ENCODE measurements at places on chromosomes 3 and 15.
A peak's percentile ranks its signal among the peaks of the same experiment; 100 is the strongest.

DNA sequence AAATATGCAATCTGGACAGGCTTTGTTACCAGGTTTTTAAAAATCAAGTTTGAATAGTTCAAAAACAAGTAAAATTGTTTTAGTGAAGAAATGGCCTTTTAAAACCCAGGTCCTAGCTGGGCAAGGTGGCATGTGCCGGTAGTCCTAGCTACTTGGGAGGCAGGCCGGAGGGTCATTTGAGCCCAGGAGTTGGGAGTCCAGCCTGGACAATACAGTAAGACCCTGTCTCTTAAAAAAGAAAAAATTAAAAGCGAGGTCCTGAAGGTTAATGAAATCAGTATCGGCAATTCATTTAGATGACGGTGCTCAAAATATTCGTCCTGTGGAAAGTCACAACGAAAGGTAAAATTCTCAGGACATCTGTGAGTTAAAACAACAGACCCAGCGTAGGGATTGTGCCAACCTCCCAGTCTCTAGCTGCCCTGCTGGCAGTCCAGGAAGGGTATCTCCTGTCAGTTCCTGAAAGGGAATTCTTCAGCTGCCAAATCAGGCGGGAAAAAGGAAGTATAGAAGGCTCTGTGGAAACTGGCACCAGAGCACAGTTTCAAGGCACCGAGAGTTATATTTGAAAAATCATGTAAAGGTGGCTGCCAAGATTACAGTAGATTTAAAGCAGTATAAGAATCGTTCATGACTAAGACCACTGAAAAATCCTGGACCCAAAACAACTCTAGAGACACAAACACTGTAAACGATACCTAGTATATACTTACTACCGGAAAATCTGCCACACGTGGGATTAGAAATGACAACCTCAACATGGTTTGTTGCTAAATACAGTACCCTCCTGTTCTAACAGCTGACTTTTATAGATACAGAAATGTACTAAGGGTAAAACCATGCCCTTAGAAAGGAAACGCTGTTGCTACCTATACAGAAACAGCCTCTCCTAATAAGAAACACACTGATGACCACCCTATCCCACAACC is 1.2 kb upstream of the ABHD17C start:
- H3K4me3 ChIP-seq = peak overlapping the region; percentile 72
- H3K36me3 ChIP-seq = no peaks in the 10 kb centered on the region
- H3K27me3 ChIP-seq = no peaks in the 10 kb centered on the region
- DNase-seq = peak; percentile 55

- DNase-seq = no peak
- H3K27ac ChIP-seq = no peak overlapping the region
- no peaks in the 10 kb centered on the region for H3K4me1 ChIP-seq
Observed at GRCh38 chr3:116238846-116239565, 206.3 kb downstream of the LSAMP start.

- H3K4me3 ChIP-seq = peak overlapping the region; percentile 72
- DNase-seq = peak; percentile 50
- H3K27me3 ChIP-seq = no peaks in the 10 kb centered on the region
- H3K27ac ChIP-seq = no peak overlapping the region
Observed at GRCh38 chr15:40108061-40108854, 421 bp downstream of the BMF start.

GRCh38 chr15:36608180-36608579 is 28.8 kb downstream of the CDIN1 start:
- no peak for DNase-seq
- no peaks in the 10 kb centered on the region for H3K36me3 ChIP-seq
- H3K27ac ChIP-seq = no peak overlapping the region

- peak; percentile 59 for DNase-seq
- peaks cover 33% of the 10 kb centered on the region for H3K4me1 ChIP-seq
- no peaks in the 10 kb centered on the region for H3K36me3 ChIP-seq
- H3K4me3 ChIP-seq = no peak overlapping the region
- no peak overlapping the region for H3K27ac ChIP-seq
Observed at GRCh38 chr15:81296673-81297072, 27.3 kb downstream of the STARD5 start.

DNA sequence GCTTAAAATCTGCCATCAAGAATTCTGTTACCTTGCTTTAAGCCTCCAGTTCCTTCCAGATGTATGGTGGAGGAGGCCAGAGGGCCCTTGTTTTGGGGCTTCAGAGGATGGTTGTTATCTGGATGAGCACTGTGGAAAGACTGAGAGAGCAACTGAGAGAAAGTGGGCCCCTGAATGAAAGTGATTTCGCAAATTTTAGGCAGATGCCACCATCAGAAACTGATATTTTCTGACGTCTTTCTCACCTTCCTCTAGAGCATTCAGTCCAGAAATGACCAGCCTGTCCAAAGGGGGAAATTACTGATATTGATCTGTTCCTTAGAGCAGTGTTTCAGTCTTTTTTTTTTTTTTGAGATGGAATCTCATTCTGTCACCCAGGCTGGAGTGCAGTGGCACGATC is 13.4 kb downstream of the B3GNT5 start:
- H3K27ac ChIP-seq = no peak overlapping the region
- H3K36me3 ChIP-seq = no peaks in the 10 kb centered on the region
- no peak for DNase-seq
- H3K27me3 ChIP-seq = no peaks in the 10 kb centered on the region
- peaks cover 31% of the 10 kb centered on the region for H3K4me1 ChIP-seq

DNA sequence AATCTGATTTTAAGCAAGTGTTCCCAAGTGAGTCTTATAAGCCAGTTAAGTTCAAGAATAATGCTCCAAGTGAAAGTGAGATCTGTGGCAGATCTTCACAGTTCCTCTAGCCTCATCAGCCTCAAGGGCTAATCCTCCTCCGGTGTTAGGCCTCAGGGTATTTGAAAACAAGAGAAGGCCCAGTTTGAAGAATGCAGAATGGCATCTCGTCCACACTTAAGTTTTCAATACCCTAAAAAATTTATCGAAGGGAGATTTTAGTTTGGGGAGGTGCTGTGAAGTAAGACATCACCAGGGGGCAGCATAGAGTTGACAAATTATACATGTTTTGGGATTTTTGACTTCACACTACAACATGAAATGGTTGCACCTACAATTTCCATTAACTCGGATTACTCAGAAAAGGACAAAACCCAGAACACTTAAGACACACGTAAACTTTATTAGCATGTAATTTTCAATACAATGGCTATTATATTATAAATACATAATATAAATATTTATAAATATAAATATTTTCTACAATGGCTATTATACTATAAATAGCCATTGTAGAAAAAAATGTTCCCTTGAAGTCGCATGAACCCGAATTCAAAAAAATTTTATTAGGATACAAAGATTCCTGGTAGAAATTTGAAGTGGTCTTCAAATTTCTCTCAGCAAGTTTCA is 2.3 kb upstream of the TMEM266 start:
- no peak overlapping the region for H3K4me3 ChIP-seq
- peaks cover 10% of the 10 kb centered on the region for H3K4me1 ChIP-seq
- no peaks in the 10 kb centered on the region for H3K27me3 ChIP-seq

DNA sequence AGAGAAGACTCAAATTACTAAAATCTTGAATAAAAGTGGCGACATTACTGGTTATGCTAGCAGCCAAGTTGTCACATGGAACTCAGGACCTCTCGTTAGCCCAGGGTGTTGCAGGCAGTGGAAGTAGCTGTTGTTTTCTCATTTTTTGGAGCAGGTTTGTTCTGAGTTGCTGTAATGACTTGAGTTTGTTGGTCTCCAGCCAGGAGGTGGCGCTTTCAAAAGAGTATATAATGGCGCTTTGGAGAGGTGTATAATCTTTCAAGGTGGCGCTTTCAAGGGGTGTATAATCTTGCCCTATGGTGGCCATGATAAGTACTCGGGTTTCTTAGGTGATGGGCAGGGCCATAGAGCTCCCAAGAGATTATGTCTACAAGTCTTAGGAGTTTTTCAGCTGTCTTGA is 632.7 kb downstream of the NTRK3 start:
- H3K4me1 ChIP-seq = no peaks in the 10 kb centered on the region
- H3K36me3 ChIP-seq = no peaks in the 10 kb centered on the region
- H3K27ac ChIP-seq = no peak overlapping the region
- H3K27me3 ChIP-seq = no peaks in the 10 kb centered on the region
- H3K4me3 ChIP-seq = no peak overlapping the region

DNA sequence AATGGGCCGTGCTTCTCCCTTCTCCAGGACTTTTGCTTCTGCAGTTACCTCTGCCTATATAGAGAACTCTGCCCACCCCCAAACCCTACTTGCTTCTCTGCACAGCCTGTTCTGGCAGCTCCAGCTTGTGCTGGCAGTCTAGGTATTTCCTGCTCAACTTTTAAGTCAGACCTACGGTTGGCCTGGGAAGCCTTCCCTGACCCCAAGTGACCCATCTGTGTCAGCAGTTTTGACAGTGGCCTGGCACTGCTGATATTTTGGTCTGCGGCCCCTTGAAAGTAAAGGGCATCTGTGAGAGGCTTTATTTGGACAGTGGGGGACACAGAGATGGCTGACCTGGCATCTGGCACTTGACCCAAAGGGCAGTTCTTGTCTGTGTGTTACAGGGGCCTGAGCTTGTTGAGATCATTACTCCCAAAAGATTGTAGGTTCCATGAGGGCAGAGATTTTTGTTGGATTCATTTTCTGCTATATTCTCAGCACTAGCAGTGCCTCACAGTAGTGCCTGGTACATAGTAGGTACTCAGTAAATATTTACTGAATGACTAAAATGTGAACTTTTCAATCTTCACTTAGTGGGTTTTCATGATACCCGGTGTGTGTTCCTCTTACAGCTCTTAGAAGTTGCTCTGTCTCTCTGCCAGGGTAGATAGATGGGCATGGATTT is 55.2 kb upstream of the TRAK1 start:
- peaks cover 49% of the 10 kb centered on the region for H3K4me1 ChIP-seq
- H3K27ac ChIP-seq = no peak overlapping the region
- no peaks in the 10 kb centered on the region for H3K27me3 ChIP-seq
- H3K36me3 ChIP-seq = peaks cover 9% of the 10 kb centered on the region

GRCh38 chr15:62453981-62454380 is 288.9 kb upstream of the C2CD4B start:
- no peak for DNase-seq
- H3K36me3 ChIP-seq = no peaks in the 10 kb centered on the region
- H3K27ac ChIP-seq = no peak overlapping the region
- H3K4me1 ChIP-seq = no peaks in the 10 kb centered on the region
- no peak overlapping the region for H3K4me3 ChIP-seq

DNA sequence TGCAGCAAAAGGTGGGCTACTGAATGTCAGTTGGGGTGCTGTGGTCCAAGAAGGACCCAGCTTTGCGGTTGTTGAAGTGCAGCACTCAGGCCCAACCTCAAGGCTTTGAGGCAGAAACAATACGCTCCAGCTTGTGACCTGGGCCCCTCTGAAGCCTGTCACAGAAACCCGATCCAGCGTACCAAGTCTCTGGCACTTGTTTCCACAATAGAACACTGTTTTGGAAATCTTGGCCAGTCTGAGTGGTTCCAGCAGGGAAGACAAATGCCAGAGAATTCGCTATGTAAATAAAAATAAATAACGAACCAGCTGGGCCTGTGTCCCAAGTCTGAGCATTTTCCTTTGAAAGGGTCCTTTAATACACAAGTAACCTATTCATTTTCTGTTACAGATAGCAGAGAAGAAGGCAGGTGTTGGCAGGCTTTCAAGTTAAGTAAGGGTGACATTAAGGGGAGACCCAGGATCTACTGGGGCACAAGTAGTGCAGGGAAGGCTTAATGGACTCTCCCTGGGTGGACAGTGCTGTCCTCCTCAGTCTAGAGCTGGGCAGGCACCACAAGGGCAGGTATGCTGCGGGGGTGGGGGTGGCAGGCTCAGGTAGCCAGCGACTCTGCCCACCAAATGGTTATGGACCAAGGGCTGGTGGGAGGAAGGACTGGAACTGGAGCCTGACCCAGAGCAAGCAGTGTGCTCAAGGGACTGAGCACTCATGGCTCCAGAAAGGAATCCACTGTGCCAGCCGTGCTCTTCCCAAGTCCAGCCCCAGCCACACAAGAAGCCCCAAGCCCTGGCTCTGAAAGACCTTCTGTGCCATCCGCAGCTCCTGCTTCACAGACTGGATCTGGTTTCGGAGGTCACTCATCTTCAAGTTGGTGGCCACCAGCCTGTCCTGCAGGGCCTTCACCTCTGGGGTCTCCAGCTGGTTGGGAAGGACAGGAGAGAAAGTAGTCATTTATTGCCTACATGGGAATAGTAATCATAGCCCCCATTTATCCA is 26.3 kb downstream of the CCDC13 start:
- no peak overlapping the region for H3K27ac ChIP-seq
- no peak overlapping the region for H3K4me3 ChIP-seq
- H3K4me1 ChIP-seq = peaks cover 2% of the 10 kb centered on the region
- no peaks in the 10 kb centered on the region for H3K27me3 ChIP-seq
- no peaks in the 10 kb centered on the region for H3K36me3 ChIP-seq
- no peak for DNase-seq

GRCh38 chr3:197285557-197285956 is 12.9 kb downstream of the DLG1 start:
- DNase-seq = no peak
- no peak overlapping the region for H3K27ac ChIP-seq
- no peak overlapping the region for H3K4me3 ChIP-seq
- peaks cover 68% of the 10 kb centered on the region for H3K36me3 ChIP-seq
- no peaks in the 10 kb centered on the region for H3K4me1 ChIP-seq
- no peaks in the 10 kb centered on the region for H3K27me3 ChIP-seq

GRCh38 chr3:187112934-187113793 is 26.1 kb downstream of the RPL39L start:
- H3K4me1 ChIP-seq = peaks cover 18% of the 10 kb centered on the region
- no peak overlapping the region for H3K4me3 ChIP-seq
- no peak overlapping the region for H3K27ac ChIP-seq
- DNase-seq = peak; percentile 75

DNA sequence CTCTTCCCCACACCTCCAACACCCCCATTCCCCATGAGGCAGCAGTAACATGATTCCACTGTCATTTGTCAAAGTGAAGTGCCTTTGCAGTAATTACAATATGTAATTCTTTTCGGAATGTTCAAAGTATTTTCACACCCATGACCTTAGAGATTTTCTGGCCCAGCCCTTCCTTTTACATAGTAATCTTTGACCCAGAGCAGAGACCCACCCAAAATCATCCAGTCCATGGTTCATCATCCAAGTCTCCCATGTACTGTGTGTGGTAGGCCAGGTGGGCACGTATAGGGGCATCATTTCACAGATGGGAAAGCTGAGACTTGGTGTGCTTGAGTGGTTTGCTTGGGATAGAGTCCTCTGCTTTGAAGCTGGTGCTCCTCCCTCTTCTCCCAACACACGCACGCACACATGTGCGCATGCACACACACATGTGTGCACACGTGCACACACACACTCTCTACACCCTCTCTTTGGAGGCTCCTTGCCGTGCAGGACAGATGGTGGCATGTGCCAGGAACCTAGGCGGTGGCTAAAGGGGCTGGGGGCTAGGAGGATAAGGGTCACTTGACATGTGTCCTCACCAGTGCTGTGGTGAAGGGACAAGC is 284.7 kb upstream of the ROPN1 start:
- no peaks in the 10 kb centered on the region for H3K27me3 ChIP-seq
- H3K4me1 ChIP-seq = no peaks in the 10 kb centered on the region
- DNase-seq = no peak

- H3K36me3 ChIP-seq = no peaks in the 10 kb centered on the region
- DNase-seq = no peak
- no peak overlapping the region for H3K4me3 ChIP-seq
- no peaks in the 10 kb centered on the region for H3K4me1 ChIP-seq
Observed at GRCh38 chr3:8509961-8510360, 8.3 kb downstream of the LMCD1 start.
